ENCODE measurements at places on chromosomes 16 and 17.

DNA sequence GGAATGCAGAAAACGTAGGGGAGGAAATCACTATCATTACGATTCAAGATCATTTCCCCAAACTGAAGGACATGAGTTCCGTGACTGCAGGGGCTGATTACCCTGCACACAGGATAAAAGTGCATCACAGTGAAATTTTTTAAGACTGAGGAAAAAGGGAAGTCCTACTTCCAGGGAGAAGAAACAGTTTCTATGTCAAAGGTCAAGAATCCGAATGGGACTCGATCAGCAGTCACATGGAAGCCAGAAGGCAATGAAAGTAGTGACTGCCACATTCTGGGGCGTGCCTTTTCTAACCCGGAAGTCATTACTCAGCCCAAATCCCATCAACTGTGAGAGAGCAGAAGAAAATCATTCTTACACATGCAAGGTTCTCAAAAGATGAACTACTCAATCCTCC lies 12.1 kb downstream of the ZZEF1 start:
- no peak for DNase-seq

DNA sequence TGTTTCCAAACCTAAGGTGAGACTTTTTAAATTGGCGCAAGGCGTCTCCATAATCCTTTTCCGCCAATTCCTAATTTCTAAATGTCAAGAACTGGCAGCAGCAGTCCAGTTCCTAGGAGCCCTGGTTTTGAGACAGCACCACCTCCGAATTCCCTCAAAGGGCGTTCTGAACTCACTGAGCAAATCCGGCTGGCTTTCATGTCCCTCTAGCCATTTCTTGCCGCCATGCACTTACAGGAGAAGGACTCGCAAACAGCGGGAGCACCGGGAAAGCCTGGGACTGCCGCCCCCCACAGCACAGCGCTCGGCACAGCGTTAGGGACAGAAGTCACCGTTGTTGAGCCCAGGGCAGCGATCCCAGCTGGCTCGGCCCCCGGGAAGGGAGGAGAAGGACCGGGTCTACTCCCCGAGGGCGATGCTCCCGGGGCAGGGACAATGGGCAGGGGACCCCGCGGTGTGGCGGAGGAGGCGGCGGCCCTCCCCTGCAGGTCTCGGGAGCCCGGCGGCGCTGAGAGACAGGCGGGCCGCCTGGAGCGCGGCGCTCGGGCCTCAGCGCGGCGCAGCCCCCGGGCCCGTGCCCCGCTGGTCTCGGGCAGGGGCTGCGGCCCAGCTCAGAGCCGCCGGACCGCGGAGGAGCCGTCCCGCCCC lies 545 bp downstream of the ARHGAP17 start:
- no peak for DNase-seq

GRCh38 chr17:2024572-2025219 lies 438 bp downstream of the RTN4RL1 start:
- DNase-seq = no peak

GRCh38 chr16:14629919-14630619 lies at the start of gene PARN:
TSS of gene PARN (minus strand) at chr16:14630260. CDS start at chr16:14630125, 135 bp downstream.
- peak; percentile 85 for DNase-seq

DNA sequence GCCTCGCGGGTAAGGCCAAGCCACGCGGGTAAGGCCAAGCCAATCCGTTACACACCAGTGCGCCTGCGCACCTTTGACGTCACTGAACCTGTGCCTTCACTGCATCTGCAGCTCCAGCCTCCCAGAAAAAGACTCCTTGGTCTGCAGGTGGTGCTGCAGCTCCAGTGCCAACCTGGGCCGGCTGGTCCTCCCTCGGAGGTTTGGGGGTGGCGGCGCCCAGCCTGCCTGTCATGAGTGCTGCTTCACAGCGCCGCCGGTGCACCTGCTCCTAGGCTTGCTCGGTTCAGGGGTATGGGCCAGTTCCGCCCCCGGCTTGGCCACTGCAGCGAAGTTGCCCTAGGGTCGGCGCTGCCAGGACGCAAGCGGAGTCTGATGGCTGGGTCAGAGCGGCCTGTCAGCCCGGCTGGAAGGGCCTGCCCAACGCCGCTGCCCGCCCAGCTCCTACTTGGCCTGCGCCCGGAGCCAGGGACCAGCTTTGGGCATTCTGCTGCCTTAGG lies 146.6 kb downstream of the USP22 start:
- no peak for DNase-seq

GRCh38 chr17:58313815-58314705 lies 14.5 kb downstream of the TSPOAP1 start:
- no peak for DNase-seq

GRCh38 chr16:50316102-50316847 lies 49.9 kb downstream of the ADCY7 start:
- DNase-seq = no peak

- no peak for DNase-seq
Measured at GRCh38 chr17:14205992-14206461, 30.6 kb downstream of the CDRT15 start.

DNA sequence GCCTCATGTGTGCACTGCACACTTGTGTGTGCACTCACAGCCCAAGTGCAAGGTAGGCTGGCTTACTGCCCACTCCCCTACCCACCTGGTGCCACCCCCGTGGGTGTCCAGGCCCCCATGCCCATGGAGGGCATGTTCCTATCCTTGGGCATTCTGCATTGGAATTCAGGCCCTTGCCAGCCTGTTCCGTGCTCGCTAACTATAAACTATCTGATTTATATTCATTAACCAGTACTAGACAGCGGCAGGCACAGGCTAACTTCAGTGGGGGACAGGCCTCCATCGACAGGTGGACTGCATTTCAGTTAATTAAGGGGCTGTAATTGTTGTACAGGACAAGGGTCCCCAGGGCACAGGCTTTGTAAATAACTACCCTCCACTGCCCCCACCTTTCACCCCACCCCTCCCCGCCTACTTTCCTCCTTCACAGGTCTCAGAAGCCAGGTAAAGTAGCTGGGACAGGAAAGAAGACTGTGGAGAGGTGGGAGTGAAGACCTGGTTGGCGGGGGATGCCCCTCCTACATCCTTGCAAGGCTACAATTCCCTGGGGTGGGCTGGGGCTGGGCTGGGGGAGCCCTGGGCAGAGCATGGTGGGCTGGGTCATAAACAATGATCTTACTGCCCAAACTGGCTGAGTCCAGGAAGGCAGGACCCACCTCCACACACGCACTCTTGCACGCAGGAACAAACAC lies 119.0 kb upstream of the LHX1 start:
- DNase-seq = no peak

GRCh38 chr17:14354807-14355206 lies 53.9 kb downstream of the HS3ST3B1 start:
- DNase-seq = no peak

DNA sequence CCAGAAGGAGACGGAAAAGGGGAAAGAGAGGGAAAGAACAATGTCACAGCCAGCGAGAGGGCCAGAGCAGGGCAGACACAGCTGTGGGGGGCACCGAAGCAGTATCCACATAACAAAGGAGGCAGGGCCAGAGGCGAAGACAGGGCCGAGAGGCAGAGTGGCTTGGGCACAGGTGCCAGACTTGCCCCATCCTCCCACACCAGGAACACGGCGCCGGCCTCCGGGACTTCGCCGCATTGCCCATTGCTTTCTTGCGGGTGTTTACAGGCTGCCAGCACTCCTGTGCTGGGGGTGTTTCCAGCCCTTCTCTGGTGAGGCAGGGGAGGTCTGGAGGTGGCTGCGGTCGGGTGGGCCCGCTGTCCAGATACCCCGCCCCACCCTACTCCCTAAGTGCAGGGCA lies 78.0 kb downstream of the ENGASE start:
- no peak for DNase-seq

DNA sequence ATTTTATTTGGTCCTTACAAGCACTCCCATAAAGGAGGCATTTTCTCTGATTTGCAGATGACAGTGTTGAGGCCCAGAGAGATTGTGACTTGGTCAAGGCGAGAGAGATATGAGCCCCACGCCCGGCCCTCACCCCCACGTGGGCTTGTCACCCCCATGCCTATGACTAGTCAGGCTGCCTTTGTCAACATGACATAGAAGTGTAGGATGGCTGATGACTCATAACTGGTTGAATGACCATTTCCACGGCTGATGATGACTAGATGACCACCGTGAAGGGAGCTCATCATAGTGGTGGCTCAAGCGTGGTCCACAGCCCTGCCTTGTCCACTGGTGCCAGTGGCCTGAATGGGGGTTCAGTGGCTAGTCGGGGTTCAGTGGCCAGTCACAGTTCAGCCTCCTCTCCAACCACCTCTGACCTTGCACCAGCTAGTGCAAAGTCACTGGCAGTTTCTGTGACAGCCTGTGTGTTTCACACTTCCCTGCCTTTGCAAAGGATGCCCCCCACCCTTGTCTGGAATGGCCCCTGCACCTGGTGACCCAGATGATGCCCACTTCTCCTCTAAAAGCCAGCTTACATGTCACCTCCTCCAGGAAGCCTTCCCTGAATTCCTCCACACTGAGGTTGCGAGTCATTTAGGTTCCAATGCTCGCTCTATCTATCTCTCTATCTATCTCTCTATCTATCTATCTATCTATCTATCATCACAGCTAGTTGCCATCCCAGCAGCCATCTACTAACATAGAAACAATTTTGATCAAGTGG lies 3.8 kb upstream of the WSCD1 start:
- DNase-seq = no peak

DNA sequence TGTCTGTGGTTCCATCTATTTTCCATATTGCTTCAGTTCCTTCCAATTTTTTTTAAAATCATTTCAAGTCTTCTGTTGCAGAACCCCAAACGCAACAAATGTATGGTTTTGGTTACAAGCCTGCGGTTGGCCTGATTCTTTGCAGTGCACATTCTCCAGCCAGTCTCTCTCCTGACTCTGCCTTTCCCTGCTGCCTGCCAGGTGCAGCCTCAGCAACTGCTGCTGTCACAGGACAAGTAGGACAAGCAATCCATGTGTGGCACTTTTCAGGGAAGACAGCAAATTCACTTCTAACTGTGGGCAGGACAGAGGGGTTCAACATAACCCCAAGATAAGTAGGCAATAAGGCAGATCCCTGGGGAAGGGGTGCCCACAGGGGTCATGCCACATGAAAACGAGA lies 24.2 kb downstream of the EMP2 start:
- DNase-seq = no peak

DNA sequence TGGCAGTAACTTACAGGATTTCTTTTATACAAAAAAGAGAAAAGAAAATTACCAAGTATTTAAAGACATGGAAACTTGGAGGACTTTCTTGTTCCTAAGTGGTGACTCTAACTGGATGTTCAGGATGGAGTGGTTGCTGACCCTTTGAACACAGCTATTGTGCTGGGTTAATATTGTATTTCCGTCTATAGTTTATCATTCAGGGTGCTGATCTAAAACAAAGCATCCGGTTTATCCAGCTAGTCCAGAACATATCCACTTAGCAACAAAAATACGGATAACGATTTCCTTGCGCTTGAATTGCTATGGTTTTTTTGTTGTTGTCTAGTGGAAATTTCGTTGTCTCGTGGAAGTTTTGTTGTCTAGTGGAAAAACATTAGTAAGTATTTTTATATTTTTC lies 38.2 kb downstream of the SNTB2 start:
- no peak for DNase-seq

DNA sequence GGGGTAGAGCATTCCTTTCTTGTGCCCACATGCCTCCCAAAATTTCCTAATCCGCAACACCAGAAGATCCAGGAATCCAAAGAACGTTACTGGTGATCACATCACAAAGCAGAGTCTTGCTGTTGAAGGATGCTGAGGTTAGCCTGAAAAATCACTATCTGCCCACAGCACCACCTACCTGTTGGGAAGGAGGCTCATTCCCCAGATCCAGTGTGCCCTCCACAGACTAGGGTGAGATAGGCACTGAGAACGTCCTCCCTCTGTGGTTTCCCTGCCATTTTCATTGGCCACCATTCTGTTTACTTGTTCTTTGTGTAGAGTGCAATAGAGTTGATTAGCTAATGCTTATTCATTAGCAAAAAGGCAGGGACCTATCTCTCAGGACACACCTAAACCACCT lies 30.3 kb downstream of the RCVRN start:
- DNase-seq = no peak

DNA sequence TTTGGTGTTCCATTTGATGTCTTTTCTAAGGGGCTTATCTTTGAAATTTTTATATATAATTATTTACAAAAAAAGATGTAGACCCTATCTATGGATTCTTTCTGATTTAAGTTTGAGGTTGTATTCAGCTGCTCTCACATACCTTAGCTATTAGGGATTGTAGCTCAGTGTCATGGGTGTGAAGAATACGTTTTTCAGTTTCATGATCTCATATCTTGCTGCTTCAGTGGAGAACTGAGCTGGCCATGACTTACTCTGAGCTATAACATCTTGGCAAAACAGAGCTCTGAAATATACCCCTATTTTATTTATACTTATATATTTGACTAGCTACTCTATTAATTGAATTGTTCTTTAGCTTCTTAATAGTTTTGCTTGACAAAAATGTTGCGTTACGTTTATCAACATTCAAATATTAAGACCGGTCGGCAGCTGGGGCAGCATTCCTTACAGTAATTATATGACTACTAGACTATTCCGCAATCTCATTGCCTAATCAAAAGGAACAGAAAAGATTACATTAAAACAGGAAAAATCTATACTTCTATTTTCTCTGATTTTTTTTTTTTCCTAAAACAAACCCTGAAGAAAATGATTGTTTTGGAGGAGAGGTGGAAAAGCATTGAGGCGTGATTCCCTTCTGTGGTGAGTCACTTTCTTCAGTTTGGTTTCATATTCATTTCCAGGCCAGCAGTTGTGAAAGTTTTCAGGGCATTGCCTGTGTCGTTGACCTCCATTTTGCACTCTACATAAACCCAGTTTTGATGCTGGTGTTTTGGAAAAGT lies 24.1 kb upstream of the KRT24 start:
- DNase-seq = no peak

- no peak for DNase-seq
Measured at GRCh38 chr16:47065766-47066688, 77.7 kb downstream of the NETO2 start.

DNA sequence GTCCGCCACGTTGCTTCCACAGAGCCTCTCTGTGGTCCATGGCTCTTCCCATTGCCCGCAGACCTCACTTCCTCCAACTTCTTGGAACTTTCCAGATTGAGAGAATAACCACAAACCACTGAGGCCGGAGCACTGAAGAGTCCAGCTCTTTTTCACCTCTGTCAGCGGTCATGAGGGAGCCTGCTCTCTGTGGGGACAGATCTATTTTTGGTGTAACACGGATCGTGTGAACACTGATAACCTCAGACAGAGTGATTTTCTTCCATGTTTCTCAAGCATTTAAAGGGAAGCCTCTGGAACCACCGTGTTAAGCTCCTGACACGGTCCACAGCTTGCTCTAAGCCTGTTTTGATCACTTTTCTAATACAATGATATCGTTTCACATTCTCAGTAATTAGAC lies 49.7 kb downstream of the NTN1 start:
- DNase-seq = no peak

All from HS-27A (cell line).